ENCODE measurements at places on chromosomes 1 and 21.

DNA sequence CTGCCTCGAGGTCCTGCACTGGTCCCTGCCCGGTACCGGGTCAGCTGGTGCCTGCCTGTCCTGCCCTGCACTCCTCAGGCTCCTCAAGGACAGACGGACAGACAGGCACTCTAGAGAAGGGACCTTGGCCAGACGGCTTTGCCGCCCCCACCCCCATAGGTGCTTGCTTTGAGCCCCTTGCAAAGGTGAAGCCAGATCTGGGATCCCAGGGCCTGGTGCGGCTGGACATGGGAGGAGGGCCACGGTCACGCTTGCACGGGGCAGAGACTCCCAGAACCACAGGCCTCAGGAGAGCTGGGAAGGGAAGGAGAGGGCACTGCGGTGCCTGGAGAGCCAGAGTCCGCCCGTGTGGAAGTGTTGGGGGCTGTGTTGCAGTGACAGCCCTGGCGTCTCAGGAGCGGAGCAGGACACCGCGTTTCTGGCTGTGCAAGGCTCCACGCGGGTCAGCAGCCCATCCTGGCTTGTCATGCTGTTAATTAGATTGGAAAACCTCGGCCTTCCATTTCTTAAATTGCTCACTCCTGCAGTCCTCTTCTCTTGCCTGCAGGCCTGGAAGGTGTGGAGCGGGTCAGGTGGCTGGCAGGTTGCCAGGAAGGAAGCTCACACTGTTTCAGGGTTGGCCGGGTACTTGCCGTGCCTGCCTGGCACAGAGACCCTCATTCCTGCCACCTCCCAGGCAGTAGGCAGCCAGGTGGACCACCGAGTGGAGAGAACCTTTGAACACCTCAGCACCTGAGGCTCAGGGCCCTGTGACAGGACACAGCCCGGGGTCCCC is 16.3 kb downstream of the COL18A1 start:
- DNase-seq, result no peak

- DNase-seq, result no peak
These were observed 2.0 kb upstream of the PERM1 start for GRCh38 chr1:983798-984475.

DNA sequence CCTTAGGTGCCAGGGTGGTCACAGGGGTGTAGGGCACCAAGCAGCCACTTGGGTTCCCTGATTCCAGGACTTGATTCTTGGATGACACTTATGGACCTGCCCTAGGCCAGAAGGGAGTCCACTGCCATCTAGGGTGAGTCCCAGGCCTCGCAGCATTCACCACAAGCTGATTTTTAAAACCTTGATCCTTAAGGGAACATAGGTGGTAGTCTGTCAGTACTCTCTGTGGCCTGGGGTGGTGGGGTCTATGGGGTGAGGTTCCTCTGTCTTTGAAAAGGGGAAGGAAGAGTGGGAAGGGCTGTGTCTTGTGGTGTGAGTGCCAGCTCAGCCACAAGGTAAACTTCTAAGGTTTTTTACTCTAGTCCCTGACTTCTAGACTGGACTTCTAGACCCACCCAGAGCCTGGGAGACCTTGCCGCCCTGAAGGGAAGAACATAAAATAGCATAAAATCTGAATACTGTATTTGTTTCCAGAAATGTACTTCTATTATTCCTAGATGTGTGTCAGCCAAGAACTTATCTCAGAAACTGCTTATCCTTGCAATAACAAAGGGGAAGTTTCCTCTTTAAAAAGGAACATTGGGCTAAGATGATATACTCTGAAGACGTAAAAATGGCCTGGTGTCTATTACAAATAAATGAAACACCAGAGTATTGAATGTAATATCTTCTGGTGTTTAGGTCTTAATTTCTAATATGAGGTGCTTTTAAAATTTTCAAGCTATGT is 757.3 kb downstream of the LTN1 start:
- no peak for DNase-seq

- no peak for DNase-seq
These were observed 20.5 kb upstream of the OR2L5 start for GRCh38 chr1:247992986-247993385.

GRCh38 chr1:36729289-36729688 is 246.6 kb upstream of the CSF3R start:
- DNase-seq, result no peak

- DNase-seq, result no peak
These were observed 4.1 kb upstream of the LSM10 start for GRCh38 chr1:36401602-36402503.

DNA sequence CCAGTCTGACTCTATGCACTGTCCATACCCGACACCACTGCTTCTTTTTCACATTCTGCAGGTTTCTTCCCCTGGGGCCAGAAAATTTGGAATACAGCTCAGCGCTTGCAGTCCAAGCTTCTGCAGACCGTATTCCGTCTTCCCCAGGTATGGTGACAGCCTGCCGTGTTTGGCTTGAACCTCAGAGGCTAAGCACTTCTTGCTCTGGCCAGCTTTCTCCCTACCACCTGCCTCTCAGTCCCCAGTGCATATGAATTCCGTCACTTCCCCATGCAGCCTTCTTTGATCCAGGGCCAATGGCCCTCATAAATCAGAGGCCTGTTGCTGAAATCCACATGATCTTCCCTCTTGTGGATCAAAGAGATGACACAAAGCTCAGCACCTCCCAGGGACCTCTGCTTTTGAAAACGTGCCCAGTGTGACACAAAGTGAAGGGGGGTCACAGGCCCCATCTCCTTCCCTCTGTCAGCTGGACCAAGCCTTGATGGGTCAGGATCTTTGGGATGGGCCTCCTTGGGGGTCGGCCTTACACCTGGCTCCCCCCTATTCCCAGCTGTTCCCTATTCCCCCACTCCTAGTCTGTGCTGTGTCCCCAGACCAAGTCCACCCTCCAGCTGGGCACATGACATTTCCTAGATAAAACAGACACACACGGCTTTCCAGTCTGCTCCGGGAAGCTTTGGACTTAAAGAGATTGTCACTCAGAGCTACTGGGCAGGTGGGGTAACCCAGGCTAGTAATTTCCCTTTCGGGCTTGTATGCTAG is 66.6 kb downstream of the HMGB4 start:
- DNase-seq, result no peak

GRCh38 chr21:33566514-33566913 is 22.0 kb downstream of the DONSON start:
- no peak for DNase-seq
